Activated naive CD4-positive, alpha-beta T cell treated with anti-CD3 and anti-CD28 coated beads, Interleukin-2, amount 50 U/mL, for 72 hours (primary cell): ENCODE measurements at places on chromosomes 3 and 15. TPM values are rescaled to one million over a fixed set of nuclear protein-coding genes. Genes with fewer than 3 reads are reported as not detected.

The CHRNA3 gene
- not detected for total RNA-seq

DNA sequence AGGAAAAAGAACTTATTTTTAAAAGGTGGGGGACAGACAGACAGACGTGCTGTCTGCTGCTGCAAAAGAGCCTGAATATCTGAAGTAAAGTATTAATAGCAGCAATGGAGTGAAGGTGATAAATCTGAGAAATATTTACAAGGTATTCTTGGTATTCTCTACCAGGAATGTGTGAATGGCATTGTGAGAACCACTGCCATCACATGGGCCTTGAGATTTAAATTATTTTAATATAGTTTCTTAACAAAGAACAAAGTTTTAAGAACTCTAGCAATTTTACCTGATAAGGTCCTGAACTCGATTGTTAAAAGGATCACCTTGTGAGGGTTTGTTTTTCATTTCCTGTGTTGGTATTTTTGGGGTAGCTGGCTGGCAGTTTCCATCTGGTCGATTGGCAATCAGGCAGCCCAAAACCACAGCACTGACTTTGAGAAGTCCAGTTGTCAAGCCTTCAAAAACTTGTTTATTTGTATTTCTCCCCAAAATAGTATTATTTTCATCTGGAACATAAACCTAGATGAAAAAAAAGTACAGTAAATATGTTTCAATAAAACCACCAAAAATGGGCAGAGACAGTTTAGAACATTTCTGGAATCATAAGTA is 97.3 kb downstream of the ISL2 start:
- DNase-seq: no peak

- no peak for DNase-seq
These were observed 1.1 kb upstream of the PLD1 start for GRCh38 chr3:171811295-171811912.

The GOLGA6D gene
- total RNA-seq: 0.14 TPM

DNA sequence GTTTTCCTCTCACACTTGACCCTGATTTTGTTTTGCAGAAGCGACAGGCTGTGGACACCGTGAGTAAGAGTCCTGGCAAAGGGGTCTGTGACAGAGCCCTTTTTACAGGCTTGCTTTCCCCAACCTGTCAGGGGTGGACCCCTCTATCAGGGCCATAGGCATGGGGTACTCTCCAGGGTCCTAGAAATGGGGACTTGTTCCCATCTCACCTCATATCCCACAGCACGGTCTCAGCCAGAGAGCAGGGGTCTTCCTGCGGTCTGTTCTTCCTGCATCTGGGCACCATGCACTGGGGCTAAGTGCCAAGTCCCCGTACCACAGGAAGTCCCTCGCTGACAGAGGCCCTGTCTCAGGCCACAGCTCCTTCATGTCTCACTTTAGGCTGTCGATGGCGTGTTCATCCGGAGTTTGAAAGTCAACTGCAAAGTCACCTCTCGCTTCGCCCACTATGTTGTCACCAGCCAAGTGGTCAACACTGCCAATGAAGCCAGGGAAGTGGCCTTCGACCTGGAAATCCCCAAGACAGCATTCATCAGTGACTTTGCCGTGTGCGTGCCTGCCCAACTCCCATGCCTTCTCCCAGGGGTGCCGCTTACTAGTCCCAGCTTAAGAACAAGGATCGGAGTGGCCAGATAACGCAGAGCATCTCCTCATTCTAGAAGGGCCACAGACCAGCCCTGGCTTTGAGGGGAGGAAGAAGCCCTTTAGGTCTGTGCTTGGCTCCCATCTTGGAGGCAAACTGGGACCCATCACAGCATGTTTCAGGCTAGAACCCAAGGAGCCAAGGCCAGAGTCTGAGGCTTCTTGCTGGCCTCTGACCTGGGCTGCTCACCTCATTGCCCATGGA is 783 bp downstream of the ITIH1 start:
- no peak for DNase-seq

- peak; percentile 49 for DNase-seq
These were observed 121.3 kb upstream of the SMAD3 start for GRCh38 chr15:66944121-66944520.

The CRYGS gene
- 3.1 TPM for total RNA-seq

- DNase-seq: no peak
These were observed 22.0 kb downstream of the TGM4 start for GRCh38 chr3:44896440-44896839.

DNA sequence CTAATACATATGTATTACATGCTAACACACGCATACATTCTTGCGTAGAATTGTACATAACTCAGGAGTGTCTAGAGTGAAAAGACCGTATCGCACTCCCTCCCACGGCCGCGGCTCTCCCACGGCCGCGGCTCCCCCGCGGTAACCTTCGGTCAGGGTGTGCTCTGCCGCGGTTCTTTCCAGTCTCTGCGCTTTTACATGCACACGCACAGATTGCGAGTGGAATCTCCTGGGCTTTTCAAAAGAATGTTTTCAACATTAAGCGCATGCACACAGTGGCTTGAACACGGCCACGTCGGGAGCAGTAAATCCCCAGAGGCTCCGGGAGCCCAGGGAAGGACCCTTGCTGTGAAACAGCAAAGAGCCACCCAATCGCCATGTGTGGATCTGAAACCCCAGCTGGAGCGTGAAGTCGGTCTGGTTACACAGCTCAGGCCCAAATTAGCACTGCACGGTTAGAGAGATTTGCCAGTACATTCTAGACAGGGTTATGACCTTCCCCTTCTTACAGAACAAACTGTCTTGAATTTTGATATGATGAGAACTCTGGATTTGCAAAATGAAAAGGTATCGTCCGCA is 805 bp upstream of the RGMA start:
- no peak for DNase-seq

DNA sequence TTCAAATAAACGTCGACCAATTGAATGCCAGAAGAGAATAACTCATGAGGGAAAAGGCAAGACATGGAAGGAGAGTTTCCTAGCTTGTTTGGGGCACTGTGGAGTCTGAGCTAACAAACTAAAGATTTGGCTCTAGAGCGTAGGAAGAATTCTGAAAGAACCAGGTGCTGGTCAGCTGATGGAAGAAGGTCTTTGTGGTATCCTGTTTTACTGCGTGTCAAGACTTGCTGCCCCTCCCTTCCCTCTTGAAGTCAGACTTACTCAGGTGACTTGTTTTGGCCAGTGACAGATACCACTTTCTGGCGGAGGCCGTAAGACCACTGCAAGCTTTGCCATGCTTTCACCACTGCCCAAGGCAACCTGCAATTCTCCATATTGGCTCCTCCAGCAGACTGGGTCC is 673 bp upstream of the HCLS1 start:
- no peak for DNase-seq

The C15orf61 gene
- total RNA-seq: 4.1 TPM

GRCh38 chr3:82424031-82424339 is 662.5 kb upstream of the GBE1 start:
- no peak for DNase-seq

DNA sequence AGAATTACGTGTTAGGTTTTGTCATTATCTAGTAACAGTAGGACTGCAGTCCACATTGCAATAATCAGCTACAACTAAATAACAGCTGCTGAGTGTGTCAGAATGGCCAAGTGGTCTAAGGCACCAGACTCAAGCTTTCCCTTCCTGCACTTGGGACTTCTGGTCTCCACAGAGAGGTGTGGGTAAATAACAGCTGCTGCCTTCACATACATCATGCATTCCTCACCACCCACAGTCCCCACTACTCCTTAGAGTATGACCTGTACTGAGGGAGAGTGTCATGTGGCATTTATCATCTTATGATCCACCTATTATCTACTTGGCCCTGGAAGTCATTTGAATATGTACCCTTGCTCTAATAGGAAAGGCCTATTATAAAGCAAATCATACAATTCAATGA is 22.2 kb upstream of the ZMAT3 start:
- no peak for DNase-seq

DNA sequence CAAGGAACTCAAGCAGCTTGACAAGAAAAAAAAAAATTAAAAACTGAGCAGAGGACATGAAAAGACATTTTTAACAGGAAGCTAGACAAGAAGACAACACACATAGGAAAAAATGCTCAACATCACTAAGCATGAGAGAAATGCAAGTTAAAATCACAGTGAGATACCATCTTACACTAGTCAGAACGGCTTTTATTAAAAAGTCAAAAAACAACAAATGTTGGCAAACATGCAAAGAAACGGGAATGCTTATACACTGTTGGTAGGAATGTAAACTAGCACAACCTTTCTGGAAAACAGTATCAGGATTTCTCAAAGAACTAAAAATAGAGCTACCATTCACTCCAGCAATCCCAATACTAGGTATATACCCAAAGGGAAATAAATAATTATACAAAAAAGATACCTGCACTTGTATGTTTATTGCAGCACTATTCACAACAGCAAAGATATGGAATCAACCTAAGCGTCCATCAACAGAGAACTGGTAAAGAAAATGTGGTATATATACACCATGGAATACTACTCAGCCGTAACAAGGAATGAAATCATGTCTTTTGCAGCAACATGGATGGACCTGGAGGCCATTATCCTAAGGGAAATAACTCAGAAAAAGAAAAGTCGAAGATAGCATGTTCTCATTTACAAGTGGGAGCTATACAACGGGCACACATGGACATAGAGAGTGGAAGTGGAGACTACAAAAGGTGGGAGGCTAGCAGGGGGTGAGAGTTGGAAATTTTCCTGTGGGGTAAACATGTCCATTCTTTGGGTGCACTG is 5.2 kb downstream of the GOLIM4 start:
- DNase-seq: no peak

GRCh38 chr3:88987776-88988175 is 119.6 kb upstream of the EPHA3 start:
- DNase-seq: no peak

GRCh38 chr3:105747060-105747541 is 121.7 kb downstream of the CBLB start:
- no peak for DNase-seq

The IL17RD gene
- total RNA-seq: 0.04 TPM
